ENCODE measurements at places on chromosomes 2 and 18.

- no peak for DNase-seq
These were observed 982.1 kb downstream of the TSN start for GRCh38 chr2:122737429-122738077.

DNA sequence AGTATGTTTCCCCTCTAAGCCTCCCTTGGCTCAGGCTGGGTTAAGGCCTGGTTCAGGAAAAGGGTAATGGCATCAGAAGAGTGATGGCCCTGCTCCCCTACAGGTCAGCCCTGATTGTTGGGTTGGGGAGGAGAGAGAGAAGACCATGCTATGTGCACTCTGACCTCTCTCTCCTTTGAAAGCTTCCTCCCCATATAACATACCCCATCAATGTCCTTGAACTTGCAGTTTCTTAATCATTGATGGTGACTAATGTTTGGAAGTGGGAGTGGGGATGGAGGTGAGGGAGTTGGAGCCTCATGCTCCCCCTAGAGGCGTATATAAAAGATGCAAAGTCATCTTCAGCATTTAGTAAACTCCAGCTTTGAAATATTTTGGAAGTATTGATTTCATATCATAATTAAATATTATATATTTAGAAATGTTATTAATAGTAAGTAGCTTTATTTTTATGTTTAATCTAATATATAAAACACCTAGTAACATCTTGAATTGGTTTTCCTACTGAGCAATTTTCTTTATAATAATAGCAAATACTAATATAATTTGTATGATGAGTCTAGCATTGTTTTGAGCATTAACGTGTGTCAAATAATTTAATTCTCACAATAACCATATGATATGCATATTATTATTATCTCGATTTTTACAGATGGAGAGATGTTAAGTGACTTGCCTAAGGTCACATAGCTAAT is 8.8 kb downstream of the PLCL1 start:
- DNase-seq: no peak

DNA sequence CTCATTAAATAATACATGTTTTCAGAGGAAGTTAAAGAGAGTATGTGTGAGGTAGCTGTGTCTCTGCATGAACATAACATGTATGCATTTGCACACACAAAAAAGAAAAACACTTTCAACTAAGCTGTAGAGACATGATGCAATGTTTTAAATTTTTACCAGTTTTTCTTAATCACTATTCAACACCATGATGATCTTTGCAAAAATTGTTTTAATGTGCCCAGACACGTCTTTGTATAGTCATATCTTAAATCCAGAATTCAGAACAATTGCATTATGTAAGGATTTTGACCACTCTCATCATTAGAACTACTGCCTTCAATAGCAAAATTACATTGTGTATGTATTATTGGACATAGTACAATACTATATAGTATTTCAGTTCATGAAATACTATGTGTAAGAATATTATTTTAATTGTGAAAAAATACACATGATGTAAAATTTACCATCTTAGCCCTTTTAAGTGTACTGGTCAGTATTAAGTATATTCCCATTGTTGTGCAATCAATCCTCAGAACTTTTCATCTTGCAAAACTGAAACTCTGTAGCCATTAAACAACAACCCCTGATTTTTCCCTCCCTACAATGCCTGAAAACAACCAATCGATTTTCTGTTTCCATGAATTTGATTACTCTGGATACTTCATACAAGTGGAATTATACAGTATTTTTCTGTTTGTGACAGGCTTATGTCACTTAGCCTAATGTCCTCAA is 104.5 kb upstream of the ACVR2A start:
- DNase-seq: no peak

DNA sequence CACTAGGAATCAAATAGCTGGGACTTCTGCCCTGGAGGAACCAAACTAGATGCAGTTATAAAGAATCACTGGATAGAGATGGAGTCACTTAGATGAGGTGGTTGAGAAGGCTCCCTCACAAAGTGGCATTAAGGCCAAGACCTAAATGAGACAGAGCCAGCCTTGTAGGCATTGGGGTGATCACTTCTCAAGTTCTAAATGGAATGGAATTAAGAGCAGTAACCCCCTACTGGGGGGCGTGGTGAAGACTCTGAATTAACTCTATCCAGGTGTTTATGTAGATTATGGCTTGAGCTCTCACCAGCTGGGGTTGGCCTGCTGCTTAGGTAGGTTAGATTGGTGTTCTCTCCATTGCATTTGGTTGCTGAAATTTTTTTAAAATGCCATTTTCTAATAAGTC is 71.3 kb downstream of the TTC27 start:
- DNase-seq: no peak

GRCh38 chr2:142052220-142052863 is 78.5 kb downstream of the LRP1B start:
- no peak for DNase-seq

DNA sequence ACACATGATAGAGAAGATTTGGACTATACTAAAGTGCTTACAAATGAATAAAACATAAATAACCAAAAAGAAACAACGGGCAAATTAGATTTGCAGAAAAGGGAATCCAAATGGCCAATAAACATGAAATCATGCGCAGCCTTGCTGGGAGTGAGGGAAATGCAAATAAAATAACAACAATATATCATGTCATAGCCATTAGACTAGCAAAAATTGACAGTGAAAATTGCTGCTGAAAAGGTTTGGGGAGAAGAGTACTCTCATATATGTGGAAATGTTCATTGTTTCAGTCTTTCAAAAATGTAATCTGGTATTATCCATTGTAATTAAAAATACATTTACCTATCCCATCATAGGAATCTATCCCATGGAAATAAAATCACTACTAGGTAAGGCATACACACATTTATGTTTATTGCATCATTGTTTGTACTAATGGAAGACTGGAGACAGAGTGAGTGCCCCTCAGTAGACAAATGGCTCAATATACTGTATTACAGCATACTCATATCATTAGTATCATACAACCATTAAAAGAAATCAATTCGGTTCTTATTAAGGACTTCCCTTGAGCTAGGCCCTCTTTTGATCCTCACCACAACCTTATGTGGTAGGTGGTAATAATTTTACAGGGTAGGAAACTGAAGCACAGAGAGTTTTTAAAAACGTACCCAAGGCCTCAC is 94.1 kb upstream of the MSTN start:
- DNase-seq: no peak

DNA sequence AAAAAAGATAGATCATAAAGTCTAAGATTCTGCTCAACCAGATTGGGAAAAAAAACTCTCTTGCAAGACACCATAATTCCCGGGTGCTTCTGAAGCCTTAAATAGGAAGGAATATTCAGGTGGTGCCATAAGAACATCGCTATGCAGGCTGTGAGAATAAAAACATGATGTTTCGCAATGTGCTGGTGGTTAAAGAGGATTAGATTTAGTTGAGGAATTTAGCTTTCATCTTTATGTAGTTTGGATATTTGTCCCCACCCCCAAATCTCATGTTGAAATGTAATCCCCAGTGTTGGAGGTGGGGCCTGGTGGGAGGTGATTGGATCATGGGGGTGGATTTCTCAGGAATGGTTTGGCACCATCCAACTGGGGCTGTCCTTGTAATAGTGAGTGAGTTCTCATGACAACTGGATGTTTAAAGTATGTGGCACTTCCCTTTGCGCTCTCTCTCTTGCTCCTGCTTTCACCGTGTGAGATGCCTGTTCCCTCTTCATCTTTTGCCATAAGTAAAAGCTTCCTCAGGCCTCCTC is 132.2 kb downstream of the AKAIN1 start:
- no peak for DNase-seq

DNA sequence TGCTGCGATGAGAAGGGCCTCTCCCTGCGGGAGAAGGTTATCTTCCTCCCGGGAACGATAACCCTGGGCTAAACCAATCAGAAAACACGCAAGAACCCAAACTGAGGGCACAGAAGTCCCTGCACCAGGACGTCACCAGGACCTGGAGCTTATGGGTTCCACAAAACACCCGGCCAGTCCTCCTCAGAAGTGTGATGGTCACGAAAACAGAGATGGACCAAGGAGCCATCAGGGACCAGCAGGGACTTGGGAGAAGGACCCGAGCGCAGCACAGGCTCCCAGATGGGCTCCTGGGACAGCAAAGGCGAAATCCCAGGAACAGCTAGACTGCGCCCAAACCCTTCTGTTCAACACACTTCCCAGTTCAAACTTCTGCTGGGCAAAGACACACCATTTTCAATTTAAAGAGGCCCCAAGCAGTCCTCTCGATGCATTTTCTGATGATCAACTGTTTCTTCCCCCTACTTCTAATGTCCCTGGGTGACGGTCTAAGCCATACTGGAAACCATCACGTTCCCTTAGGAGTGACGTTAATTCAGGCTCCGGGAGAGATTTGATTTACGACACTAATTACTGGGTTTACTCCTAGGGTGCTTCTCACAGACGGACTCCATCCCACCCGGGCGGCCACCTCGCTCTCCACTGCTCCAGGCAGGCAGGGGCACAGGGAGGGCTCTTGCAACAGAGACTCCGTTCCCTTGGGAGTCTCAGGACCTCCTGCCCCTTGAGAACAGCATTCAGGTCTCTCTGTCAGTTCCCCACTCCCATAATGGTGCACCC is 29.2 kb downstream of the ZNF516 start:
- DNase-seq: no peak

DNA sequence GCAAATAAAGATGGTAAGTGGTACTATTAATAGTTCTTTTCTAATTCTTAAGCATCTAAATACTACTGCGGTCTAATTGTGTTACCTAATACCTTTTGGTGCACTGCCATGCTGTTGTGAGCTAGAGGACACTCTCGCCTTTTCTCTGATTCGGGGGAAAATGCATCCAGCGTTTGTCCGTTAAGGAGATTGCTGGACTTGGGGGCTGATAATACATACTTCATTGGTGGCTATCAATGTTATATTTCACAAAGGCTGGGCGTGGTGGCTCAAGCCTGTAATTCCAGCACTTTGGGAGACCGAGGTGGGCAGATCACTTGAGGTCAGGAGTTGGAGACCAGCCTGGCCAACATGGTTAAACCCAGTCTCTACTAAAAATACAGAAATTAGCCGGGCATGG is 141.7 kb upstream of the TWIST2 start:
- DNase-seq: no peak

DNA sequence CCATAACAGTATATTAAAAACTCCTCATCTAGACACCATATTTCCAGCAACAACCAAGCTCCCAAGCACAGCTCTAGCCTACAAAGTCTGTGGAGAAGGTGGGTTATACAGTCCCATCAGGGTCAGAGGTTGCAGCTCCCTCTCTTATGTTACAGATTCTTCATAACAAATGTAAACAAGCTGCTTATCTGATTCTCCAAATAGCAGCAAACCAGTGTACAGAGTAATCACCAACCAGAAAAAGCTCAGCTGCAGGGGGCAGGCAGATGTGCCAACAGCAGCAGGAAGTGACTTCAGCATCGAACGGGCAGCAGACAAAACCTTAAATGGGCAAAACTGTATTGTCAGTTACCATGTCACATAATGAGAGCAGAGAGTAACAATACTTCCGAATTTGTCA is 52.9 kb upstream of the NABP1 start:
- DNase-seq: no peak

DNA sequence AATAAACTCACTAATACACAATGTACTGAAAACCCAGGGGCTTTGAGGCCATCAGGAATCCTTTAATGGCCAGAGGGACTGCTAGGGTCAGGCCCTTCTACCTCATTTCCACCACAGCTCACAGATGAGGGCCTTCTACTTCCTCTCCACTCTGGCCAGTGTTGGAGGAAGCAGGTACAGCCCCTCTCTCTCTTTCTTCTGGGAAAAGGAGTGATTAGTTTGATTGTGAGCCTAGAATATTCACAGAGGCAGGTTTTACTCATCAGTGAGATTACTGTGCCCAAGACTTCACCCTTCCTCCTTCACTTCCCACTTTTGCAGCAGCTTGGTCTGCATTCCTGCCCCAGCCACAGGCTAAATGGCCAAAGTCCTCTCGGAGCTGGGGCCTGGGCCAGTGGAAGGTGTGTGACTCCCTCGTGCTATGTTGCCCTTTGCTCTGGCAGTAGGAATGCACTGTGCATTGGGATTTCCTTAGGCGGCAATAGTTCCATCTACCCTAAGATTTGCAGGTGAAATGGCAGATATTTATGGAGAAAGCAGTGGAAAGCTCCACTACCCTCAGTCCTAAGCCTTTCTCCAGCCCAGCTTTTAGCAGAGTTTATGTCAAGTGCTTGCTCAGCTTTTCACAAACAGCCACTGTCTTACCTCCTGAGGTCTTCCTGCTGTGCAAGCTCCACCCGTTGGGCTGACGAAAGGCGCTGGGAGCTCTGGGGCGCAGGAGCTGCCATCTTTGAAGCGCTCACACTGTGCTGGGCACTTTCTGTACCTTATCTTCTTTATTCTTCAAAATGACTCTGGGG is 36.2 kb upstream of the YES1 start:
- DNase-seq: peak; percentile 89

DNA sequence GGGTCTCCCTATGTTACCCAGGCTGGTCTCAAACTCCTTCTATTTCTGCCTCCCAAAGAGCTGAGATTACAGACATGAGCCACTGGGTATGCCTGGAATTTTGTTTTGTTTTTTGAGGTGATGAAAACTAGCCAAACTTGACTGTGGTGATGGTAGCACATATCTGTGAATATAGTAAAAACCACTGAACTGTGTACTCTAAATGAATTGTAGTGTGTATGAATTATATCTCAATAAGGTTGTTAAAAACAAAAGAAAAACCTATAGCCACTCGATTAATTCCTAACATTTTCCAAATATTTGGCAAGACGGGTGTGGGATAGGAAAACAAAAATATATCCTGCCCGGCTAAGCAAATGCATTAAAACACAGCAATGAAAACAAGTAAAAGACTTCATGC is 1302.3 kb upstream of the CHAC2 start:
- DNase-seq: no peak

DNA sequence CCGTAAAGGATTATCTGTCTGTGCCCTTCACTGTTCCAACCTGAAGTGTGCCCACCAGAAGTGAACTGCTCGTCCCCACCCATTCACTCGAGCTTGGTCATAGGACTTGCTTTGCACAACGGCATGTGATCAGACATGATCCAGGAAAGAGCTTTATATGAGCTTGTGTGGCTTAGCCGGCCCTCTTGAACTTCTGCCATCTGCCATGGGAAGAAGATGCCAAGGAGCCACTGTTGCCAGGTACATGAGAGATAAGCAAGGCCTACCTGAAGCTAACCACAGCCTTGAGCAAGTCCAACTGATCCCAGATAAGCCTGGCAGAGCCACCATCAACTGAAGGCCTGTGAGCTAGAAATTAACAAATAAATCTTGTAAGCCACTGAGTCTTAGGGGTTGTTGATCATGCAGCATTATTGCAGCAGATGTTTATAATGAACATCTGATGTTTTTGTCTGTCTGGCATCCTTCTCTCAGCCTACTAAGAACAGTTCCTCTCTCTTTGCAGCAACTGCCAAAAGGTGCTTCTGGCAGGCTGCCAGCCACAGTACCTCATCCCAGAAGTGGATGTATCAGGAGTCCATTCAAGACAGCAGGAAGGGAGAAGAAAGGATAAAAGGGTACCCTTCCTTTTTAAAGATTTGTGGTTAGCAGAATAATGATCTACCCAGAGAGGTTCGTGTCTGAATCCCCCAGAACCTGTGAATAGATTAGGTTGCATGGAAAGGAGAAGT is 16.8 kb downstream of the DBI start:
- DNase-seq: peak; percentile 41

Measured in right lobe of liver (tissue), 6 donors.